ENCODE measurements at places on chromosomes 1 and 21. TPM values are rescaled to one million over a fixed set of nuclear protein-coding genes. Genes with fewer than 3 reads are reported as not detected.

DNA sequence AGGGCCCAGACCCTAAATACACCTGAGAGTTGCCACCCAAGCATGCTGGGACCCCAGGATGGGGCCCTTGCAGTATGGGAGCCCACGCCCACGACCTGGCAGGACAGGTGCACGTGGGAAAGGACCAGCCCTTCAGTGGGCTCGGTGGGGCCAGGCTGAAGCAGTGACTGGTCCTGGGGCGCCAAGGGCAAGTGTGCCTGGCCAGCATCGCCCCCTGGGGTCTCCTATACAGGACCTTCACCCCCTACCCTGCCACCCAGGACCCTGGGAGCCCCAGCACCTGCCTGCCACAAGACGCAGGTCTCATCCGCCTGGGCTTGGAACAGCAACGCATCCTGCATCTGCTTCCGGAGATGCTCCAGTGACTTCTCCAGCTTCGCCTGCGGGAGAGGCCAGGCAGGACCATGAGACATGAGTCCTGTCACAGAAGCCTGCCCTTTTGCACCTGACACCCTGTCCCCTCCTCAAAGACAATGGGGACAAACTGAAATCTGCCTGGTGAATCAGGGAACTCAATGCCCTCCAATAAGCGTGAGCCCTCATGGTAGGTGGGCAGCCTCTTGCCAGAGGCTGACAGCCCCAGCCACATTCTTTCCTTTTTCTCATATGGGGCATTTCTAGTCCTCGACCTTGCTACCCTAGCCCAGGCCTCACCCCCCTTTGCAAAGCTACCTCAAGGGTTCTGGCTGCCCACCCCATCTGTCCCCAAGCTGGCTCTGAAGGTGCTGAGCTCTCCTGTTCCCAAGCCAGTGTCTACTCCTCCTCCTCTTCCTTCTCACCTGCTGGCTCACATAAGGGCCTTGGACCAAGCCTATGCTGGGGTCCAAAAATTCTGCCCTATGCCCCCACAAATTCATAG, 4.6 kb downstream of the TRIM11 start:
- no peaks in the 10 kb centered on the region for H3K27me3 ChIP-seq
- H3K4me3 ChIP-seq: no peak overlapping the region
- H3K4me1 ChIP-seq: no peaks in the 10 kb centered on the region
- DNase-seq: no peak
- peaks cover 8% of the 10 kb centered on the region for H3K36me3 ChIP-seq

- H3K27ac ChIP-seq: peak overlapping the region; percentile 94
- H3K27me3 ChIP-seq: no peaks in the 10 kb centered on the region
- peak overlapping the region; percentile 79 for H3K4me3 ChIP-seq
- no peak for DNase-seq
- H3K36me3 ChIP-seq: no peaks in the 10 kb centered on the region
Observed at GRCh38 chr1:6392809-6393399, 663 bp downstream of the ACOT7 start.

DNA sequence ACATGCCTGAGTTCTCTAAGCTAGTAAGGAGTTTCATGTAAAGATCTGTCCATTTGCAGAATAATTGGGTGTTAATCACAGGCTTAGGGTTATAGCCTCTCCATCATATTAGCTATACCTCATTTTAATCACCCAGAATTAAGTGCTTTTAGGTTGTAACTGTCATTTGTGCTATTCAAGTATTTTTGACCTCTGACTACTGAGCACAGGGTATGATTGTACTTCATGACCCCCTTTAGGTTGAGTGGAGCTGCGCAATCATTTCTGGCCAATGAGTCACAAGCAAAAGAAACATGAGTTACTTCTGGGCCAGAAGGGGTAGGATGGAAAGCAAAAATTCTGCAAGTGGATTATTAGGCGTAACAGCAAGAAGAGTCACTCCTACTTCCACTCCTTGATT, 8.4 kb upstream of the SNX7 start:
- no peak for DNase-seq
- no peak overlapping the region for H3K4me3 ChIP-seq
- H3K27me3 ChIP-seq: no peaks in the 10 kb centered on the region

DNA sequence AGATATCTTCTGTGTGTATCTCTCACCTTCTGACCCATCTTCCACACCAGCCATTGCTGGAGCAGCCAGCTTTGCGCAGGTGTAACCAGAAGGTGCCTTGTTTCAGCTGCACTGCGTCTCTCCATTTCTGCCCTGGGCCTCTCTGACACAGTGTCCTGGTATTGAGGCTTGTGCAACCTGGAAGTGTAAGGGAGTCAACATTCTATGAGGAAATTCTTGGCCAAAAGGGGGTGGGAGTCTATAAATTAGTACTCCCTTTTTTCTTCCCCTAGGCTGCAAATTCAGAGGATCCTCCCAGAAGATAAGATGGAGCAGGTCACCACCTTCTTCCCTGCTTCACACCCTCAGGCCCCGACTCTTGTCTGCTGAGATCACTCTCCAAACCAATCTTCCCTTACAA, 109.1 kb downstream of the MRPS6 start:
- no peak overlapping the region for H3K4me3 ChIP-seq
- no peaks in the 10 kb centered on the region for H3K4me1 ChIP-seq
- H3K27me3 ChIP-seq: no peaks in the 10 kb centered on the region
- no peak overlapping the region for H3K27ac ChIP-seq

DNA sequence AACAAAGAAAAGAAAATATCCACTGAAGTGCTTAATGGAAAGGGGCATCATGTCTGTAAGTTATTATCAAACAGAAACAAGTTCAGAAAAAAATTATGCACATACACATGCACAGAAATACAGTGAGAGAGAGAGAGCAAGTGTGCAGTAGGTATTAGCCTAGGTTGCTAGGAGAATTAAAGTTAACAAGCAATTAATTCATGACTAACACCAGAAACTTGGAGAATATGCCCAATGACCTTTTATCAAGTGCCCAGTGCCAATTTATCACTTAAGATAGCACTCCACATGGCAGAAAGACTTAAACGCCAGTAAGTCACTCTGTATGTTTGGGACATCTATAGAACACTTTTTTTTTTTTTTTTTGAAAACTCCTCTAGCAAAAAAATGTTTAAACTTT, 56.2 kb upstream of the SLC16A1 start:
- no peaks in the 10 kb centered on the region for H3K27me3 ChIP-seq
- H3K36me3 ChIP-seq: no peaks in the 10 kb centered on the region
- no peak overlapping the region for H3K27ac ChIP-seq

DNA sequence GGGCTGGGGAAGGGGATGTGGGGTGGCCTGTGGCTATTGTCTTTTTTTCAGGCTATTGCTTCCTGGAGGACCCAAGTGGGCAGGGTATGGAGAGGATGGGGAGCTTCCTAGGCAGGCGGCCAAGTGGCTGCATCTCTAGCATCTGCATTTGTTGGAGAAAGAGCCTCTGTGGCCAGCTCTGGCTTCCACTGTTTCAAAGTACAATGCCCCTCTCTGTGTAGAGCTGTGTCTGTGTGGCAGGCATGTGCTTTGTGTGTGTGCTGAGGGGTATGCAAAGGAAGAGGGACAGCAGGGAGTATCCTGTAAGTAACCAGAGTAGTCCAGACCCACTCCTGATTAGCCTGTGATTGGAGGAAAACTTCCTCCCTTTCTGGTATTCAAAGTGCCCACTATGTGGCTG, 40.6 kb downstream of the KCNA2 start:
- no peaks in the 10 kb centered on the region for H3K27me3 ChIP-seq
- H3K36me3 ChIP-seq: no peaks in the 10 kb centered on the region
- peaks cover 15% of the 10 kb centered on the region for H3K4me1 ChIP-seq
- no peak overlapping the region for H3K27ac ChIP-seq
- no peak for DNase-seq
- H3K4me3 ChIP-seq: no peak overlapping the region

DNA sequence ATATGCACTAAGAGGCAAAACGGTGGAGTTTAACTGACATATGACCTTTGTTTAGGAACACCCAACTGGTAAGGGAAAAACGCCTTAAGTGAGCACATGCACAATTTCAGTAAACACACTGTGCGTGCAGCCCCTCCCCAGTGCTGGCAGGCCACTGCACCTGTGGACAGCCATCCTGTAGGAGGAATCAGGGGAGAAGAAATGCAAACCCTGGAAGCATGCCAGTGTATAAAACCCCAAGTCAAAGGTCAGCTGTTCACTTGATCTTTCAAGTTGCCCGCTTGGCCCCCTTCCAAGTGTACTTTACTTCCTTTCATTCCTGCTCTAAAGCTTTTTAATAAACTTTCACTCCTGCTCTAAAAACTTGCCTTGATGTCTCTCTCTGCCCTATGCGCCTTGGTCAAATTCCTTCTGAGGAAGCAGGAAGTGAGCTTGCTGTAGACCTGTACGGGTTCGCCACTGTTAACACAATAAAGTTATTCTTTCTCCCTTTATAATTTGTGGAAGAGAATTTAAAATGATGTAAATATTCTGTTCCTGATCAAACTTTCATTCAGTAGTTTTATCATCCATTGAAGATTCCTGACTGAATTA, 31.8 kb downstream of the USP25 start:
- no peaks in the 10 kb centered on the region for H3K36me3 ChIP-seq
- peaks cover 24% of the 10 kb centered on the region for H3K4me1 ChIP-seq
- H3K27ac ChIP-seq: no peak overlapping the region
- H3K27me3 ChIP-seq: no peaks in the 10 kb centered on the region
- DNase-seq: no peak
- H3K4me3 ChIP-seq: no peak overlapping the region

- no peak overlapping the region for H3K27ac ChIP-seq
- no peak for DNase-seq
- H3K4me3 ChIP-seq: no peak overlapping the region
- no peaks in the 10 kb centered on the region for H3K27me3 ChIP-seq
- H3K4me1 ChIP-seq: no peaks in the 10 kb centered on the region
- H3K36me3 ChIP-seq: no peaks in the 10 kb centered on the region
Observed at GRCh38 chr1:197388801-197389200, 120.7 kb downstream of the CRB1 start.

- no peak overlapping the region for H3K27ac ChIP-seq
- no peak overlapping the region for H3K4me3 ChIP-seq
- no peak for DNase-seq
- no peaks in the 10 kb centered on the region for H3K36me3 ChIP-seq
- no peaks in the 10 kb centered on the region for H3K27me3 ChIP-seq
- no peaks in the 10 kb centered on the region for H3K4me1 ChIP-seq
Observed at GRCh38 chr1:154614901-154615300, 6.9 kb upstream of the ADAR start.

DNA sequence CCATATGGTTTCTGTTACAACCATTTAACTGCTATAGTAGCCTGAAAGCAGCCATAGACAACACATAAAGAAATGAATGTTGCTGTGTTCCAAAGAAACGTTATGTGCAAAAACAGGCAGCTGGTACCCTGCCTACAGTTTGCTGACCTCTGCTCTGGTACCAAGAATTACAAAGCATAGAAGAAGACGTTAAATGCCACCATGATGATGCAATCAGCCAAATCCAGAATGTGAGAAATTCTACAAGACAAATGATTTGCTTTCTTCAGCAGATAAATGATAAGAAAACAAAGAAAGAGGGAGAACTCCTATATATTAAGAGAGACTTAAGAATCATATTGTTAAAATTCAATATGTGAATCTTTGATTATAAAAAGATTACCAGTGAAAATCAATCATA, 97.8 kb upstream of the PDE4B start:
- H3K4me3 ChIP-seq: no peak overlapping the region
- no peak for DNase-seq
- no peaks in the 10 kb centered on the region for H3K4me1 ChIP-seq
- no peaks in the 10 kb centered on the region for H3K36me3 ChIP-seq
- no peak overlapping the region for H3K27ac ChIP-seq

- H3K27ac ChIP-seq: no peak overlapping the region
- no peaks in the 10 kb centered on the region for H3K27me3 ChIP-seq
- no peaks in the 10 kb centered on the region for H3K36me3 ChIP-seq
- no peak overlapping the region for H3K4me3 ChIP-seq
Observed at GRCh38 chr1:55289614-55290013, 74.5 kb upstream of the USP24 start.

DNA sequence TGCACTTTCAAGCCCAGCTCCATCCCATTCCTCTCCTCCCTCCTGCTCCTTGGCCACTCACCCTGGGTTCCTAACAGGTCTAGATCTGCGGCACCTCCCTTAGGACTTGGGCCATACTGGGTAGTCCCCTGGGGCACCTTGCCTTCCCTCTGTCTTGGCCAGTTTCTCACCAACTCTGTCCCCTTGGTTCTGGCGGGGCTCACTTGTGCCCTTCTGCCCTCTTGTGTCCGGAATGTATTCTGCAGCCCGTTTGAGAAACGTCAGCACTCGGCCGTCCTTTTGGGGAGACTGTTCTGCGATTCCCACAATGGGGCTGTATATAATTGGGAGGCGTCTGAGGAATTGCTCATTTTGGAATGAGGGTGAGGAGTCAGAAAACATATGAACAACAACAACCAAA, 162.4 kb downstream of the ZSCAN20 start:
- H3K4me1 ChIP-seq: peaks cover 8% of the 10 kb centered on the region
- H3K36me3 ChIP-seq: no peaks in the 10 kb centered on the region
- DNase-seq: no peak
- H3K4me3 ChIP-seq: no peak overlapping the region

DNA sequence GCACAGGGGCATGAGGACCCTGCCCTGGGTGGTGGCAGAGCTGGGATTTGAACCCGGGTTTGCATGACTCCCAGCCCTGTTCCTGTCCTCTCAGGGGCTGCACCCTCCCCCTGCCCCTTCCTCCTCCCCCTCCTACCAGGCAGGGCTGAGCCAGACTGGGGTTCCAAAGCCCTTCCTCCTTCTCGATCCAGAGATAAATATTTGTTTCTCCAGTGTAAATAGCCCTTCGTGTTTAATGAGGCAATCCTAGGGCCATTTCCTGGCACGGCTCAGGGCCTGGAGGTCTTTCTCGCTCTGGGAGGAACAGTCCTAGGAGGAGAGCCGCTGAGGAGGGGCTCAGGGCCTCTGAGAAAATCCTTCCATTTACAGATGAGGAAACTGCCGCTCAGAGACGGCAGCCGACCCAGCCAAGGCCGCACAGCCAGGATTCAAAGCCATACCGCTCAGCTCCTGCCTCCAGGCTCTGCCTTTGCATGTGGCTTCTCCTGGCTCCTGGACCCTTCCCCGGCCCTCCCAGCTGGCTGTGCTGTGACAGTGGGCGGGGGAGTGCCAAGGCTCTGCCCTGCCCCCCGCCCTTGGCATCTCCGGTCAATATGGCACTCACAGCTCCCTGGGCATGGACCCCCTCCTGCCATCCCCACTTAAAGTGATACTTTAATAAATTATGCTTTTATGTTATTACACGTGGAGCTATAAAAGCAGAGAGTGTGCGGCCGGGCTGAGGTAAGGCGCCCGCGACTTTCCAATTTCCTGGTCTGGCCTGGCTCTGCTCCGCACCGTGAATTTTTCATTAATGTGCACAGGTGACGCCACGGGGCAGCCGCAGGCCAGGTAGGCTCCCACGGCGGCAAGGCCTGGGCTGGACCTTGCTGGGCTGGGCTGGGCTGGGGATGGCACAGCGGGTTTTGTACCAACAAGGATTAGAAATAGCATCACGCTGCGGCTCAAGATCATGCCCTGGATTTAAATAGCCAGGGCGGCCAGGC, 114.7 kb upstream of the WNT4 start:
- no peak overlapping the region for H3K4me3 ChIP-seq
- no peak overlapping the region for H3K27ac ChIP-seq
- H3K27me3 ChIP-seq: no peaks in the 10 kb centered on the region
- H3K36me3 ChIP-seq: no peaks in the 10 kb centered on the region
- H3K4me1 ChIP-seq: peaks cover 12% of the 10 kb centered on the region
- DNase-seq: no peak

The HEYL gene
- total RNA-seq: 11.4 TPM

The KCNJ6 gene
- total RNA-seq: not detected

The CIART gene
- 6.8 TPM for total RNA-seq

The USH2A gene
- 1.0 TPM for total RNA-seq

The CFHR4 gene
- not detected for total RNA-seq

The INAVA gene
- total RNA-seq: not detected

The LCA5L gene
- total RNA-seq: 1.9 TPM

The PCP4L1 gene
- total RNA-seq: 1.2 TPM

The CASQ2 gene
- total RNA-seq: 3.6 TPM

The RHCE gene
- not detected for total RNA-seq

The BTBD19 gene
- total RNA-seq: 23.4 TPM
